ENCODE measurements at places on chromosomes 4 and X.
A peak's percentile ranks its signal among the peaks of the same experiment; 100 is the strongest.

DNA sequence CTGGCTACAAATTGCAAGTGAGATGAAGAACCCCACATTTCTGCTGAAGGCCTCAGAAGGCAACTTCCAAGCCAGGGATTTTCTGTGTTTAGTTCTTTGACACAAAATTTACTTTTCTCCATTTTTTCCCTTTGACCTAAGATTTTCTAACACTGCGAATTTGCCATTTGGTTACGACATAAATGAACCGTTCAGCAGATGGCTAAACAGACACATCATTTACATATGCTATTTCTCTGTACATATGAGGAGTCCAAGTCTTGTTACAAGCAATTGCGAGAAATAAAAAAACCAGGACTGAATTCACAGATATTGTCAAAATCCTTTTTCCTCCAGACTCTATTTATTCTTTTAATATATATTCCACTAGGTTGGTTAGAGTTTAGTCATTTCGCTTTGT, 978.6 kb downstream of the NLGN4X start:
- DNase-seq: no peak

GRCh38 chrX:21779095-21779494, 21.2 kb upstream of the SMPX start:
- no peak for DNase-seq

DNA sequence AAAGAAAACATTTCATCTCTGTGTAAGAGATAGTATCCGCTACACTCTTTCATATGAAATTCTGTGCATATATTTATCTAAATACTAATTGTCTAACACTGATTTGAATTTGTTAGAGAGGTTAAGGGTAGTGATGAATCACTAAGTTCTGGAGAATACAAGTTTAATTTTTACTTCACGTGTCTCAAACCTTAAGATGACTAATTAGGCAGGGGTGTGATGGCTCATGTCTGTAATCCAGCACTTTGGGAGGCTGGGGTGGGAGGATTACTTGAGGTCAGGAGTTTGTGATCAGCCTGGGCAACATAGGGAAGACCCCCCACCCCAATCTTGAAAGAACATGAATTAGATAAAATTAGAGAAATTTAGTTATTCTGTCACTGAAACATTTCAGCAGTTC, 2241.9 kb downstream of the PCDH7 start:
- DNase-seq: no peak

DNA sequence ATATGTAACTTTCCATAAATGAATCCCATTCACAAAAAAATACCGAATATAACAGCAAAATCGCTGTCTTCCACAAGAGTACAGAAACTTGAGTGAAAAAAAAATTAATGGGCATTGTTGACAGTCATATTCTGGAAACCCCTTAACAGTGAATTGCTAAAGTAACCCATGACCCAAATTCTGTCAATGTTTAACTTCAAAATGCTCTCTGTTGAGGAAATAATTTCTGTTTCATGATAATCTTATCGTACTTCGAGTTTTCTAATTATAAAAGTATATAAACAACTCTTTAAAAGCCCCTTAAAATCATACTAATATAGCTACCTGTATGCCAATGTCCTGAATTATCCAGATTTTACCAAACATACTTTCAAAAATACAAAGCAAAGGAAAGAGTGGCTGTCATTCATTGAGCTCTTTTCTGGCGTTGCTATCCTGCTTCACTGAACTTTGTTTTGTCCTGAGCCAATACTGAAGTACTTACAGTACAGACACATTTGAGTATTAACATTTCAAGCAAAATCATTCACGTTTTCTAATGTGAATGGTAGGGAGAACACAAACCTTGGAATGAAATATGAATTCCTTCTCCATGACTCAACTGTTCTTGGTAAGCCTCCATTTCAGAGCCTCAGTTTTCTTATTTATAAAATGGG, 2.4 kb downstream of the XAGE3 start:
- no peak for DNase-seq

DNA sequence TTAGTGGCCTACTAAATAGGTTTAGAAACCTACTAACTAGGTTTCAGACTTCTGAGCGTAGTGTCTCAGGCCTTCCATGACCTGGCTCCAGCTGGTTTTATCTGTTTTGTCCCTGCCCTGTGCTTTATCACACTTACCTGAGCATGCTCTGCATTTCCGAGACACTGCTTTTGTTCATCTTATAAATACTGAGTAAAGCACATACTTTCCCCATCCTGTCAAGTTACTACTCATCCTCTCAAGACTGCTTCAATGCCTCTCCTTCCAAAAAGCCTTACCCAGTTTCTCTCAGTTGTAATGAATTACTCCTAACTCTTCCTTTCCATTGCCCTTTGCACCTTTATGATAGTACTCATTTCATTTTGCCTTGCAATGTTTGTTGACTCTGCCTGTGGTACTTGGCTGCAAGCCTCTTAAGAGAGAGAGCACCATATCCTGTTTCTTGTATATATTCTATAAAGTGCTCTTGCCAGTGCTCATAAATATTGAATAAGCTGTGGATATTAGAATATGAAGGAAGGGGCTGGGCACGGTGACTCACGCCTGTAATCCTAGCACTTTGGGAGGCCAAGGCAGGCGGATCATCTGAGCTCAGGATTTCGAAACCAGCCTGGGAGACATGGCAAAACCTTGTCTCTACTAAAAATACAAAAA, 34.4 kb downstream of the SLAIN2 start:
- no peak for DNase-seq

DNA sequence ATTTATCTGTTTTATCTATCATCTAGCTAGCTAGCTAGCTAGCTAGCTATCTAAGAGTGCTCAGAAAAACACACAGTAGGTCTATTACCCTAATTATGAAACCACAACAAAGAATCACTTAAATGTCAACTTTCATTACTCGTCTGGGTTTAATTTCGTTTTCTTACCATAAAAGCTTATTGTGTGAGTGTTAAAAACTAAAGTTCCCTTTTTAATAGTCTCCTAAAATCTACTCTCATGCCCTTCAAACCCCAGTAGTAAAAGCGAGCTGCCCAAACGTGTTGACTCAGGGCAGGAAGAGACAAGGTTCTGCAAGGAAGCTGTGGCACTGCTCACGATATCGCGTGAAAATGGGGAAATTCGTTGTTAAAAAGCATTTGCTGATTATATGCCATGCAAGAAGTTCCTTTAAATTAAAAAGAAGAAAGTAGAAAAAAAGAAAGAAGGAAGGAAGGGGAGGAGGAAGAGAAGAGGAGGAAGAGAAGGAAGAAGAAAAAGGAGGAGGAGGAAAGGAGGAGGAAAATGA, 595 bp downstream of the MBNL3 start:
- no peak for DNase-seq

DNA sequence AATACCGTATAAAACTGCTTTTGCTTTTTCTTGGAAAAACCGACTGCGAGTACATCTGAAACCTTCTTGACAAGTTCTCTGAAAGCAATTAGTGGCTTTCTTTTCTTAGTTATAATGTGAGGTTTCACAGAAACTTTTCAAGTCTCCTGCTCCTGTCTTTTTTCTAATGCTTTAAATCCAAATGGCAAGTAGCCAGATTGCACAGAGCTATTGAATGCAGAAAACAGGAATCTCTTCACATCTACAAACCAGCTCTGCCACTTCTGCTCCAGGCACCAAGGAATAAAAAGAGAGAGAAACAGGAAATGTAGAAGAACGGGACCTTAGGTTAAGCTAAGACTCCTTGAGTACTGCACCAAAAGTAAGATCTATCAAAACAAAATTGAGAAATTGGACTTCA, 267.3 kb upstream of the TET2 start:
- no peak for DNase-seq

- no peak for DNase-seq
Measured at GRCh38 chr4:147877308-147877771, 145.5 kb downstream of the ARHGAP10 start.

DNA sequence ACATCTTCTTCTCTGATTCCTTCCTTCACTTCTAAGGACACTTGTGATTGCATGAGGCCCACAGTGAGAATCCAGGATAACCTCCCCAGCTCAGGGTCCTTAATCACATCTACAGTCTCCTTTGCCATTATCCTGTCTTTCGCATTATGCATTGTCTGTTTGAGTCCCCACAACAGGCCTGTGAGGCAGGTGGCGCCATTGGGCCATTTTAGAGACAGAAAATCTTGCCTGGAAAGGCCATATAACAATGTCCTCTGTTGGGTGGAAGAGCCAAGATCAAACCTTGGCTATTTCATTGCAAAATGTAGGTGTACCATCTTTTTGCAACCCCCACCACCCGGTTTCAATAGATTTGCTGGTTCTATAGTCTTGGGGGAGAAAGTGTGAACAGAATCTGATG, 11.8 kb upstream of the DCUN1D4 start:
- DNase-seq: no peak

DNA sequence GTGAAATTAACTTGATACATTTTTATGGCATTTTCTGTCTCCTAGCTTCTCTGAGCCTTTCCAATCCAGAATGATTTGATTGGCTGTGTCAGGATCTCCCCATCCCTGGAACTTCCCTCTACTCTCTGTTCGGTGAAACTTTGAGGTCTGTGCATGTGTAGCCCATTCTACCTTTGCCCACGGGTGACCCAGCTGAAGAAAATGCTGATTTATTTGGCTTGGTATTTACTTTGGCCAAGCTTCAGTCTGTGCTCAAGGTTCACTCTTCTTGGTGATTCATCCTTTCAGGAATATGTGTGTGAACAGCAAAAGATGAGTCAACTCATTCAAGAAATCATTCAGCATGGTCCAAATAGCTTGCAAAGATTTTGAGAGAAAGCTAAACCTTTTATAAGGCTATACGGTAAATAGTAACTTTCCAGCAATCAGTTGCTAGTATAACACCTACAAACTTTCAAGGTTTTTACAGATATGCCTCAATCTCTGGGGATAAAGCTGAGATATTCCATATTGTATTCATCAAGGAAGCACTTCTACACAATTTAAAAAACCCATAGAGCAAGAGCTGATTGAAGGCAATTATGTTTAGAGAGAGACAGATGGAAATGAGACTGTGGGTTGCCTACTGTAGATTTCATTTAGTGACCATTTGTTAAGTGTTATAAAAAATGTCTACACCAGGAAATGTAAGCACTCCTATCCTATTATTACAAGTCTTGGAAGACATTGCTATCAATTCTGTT, 233.9 kb upstream of the CXXC4 start:
- DNase-seq: no peak

- DNase-seq: no peak
Measured at GRCh38 chrX:23575281-23575680, 92.0 kb upstream of the PRDX4 start.

DNA sequence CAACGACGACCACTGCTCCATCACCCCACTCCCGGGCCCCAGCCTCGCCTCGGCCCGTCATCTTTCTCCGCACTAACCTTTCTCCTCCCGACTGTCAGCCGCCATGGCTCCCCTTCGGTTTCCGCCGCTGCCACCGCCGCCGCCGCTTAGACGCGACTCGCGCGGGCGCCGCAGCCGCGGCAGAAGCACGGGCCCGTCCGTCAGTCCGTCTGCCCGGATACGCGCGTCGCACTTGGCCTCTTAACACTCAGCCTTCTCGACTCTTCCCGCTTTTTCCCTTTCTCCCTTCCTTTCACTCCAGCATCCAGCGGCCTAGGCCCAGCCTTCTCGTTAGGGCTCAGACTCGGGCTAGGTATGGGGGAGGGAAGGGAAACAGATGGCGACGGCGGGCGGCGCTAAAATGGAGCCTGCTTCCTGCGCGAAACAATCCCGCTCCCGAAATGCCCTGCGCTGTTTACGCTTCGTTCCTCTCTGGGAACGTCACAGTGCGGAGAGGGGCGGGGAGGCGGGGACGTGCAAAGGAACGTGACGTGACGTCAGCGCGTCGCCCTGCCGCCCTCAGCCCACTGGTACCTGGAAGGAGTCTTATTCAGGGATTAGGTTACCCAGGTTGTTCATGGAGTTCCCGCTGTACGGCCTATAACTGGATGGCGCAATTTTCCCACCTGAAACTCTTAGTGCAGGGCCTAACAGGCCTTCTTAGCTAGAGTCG, at the start of gene YTHDC1:
Gene YTHDC1, minus strand, starts transcription at position 442 of the 712 bp plus-strand sequence. Its CDS starts 337 bp downstream, at position 105.
- peak; percentile 95 for DNase-seq

DNA sequence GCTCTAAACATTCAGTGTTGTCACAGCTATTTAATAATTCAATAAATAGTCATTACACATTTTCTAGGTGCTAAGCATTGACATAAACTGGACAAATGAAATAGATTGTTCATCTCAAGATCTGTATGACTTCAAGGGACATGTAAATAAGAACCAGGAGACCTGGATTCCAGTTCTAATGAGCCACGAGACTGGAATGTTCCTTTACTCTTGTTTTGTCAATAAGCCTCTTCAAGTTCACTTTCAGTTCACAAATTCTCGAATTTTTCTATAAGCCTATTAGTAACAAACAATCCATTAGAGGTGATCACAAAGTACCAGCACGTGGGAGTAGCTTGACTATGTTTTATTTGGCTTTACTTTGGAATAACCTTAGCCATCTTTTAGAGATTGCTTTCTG, 514.0 kb upstream of the SMIM31 start:
- no peak for DNase-seq

DNA sequence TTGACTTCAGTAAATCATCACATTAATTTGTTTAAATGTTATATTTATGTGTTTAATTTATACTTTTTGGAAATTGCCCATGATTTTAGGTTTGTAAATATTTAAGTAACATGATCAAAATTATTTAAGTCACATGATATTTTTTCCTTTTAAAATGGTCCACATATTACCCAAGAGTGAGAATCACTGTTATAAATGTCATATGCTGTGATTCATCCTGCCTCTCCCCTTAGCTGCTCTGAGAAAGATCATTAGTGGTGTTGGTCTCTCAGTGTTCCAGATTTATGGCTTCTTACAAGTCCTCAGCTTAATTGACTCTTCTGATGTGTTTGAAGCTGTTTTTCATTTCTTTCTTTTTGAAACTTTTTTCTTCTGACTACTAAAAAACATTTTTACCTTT, 70.1 kb downstream of the SPANXN4 start:
- DNase-seq: no peak

DNA sequence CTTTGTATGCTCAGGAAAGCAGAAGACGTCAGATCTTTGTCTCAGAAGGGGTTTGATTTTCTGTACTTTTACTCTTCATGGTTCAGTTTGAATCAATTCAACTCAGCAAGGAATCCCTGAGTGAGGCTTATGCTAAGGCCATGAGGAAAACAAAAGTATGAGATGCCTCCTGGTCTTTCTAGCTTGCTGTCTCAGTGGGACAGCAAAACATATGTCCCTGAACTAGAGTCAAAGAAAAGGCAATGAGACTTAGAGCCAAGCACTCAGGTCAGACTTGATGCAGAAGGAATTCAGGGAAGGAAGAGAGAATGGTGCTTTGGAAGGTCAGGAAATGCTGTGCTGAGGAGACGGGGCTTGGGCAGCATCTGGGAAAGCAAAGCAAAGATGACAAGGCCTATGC, 236.2 kb upstream of the SFRP2 start:
- no peak for DNase-seq

- no peak for DNase-seq
Measured at GRCh38 chr4:98848448-98848847, 80.5 kb downstream of the EIF4E start.

GRCh38 chrX:131917588-131917987, 105.5 kb upstream of the STK26 start:
- DNase-seq: no peak

- DNase-seq: no peak
Measured at GRCh38 chr4:13455411-13455810, 28.7 kb downstream of the RAB28 start.
